Cerebellum (tissue), 4 donors: ENCODE measurements at places on chromosomes 13 and 19. TPM values are rescaled to one million over a fixed set of nuclear protein-coding genes. Genes with fewer than 3 reads are reported as not detected.

NR1H2 gene
- total RNA-seq = 16.5 TPM

ZNF430 gene
- 26.6 TPM for total RNA-seq

GRCh38 chr13:113825841-113826240, 38.0 kb downstream of the GAS6 start:
- no peak for DNase-seq

GRCh38 chr13:20720499-20720898, 17.0 kb downstream of the IL17D start:
- DNase-seq = no peak

GRCh38 chr19:45765702-45766295, 3.3 kb downstream of the SIX5 start:
- no peak for DNase-seq

- no peak for DNase-seq
Measured at GRCh38 chr19:4600893-4601292, 38.4 kb upstream of the TNFAIP8L1 start.

- DNase-seq = no peak
Measured at GRCh38 chr13:98204546-98204945, 27.5 kb upstream of the RNF113B start.

- peak; percentile 37 for DNase-seq
Measured at GRCh38 chr13:48232420-48233045, 473 bp upstream of the ITM2B start.
